ENCODE measurements at places on chromosomes 7 and 10.
A peak's percentile ranks its signal among the peaks of the same experiment; 100 is the strongest.

- no peak for DNase-seq
These were observed 8.7 kb upstream of the CDHR1 start for GRCh38 chr10:84185526-84186175.

GRCh38 chr7:50621973-50622490 lies 56.8 kb upstream of the DDC start:
- peak; percentile 43 for DNase-seq

GRCh38 chr10:30827531-30828120 lies 198.1 kb upstream of the LYZL2 start:
- no peak for DNase-seq

GRCh38 chr7:40827222-40828085 lies 692.6 kb downstream of the SUGCT start:
- DNase-seq = no peak

- DNase-seq = no peak
These were observed 15.8 kb downstream of the TSPAN12 start for GRCh38 chr7:120842121-120842621.

- no peak for DNase-seq
These were observed 10.5 kb downstream of the ADRA2A start for GRCh38 chr10:111087331-111087756.

- DNase-seq = no peak
These were observed 94.3 kb downstream of the AUTS2 start for GRCh38 chr7:69692611-69693010.

DNA sequence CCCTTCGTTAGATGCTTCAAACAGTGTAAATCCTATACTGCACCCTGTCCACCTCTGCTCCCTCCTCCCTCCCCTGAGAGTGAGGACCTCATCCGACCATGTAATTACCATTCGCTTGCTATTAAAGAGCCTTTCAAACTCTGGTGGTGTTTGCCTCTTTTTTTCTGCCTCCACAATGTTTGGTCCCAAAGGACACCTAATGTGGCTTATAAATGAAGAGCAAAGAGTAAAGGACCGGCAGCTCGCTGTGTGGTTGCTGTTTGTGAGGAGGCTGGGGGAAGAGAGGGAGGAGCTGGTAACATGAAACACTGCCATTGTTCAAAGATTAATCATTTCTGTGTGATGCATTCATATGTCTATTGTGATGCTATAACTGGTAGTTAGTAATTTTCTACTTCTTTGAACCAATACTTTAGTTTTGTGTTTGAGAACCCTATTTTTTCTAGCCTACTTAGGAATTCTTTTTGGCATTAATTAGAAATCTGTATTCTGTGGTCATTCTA lies 27.9 kb downstream of the MTURN start:
- no peak for DNase-seq

DNA sequence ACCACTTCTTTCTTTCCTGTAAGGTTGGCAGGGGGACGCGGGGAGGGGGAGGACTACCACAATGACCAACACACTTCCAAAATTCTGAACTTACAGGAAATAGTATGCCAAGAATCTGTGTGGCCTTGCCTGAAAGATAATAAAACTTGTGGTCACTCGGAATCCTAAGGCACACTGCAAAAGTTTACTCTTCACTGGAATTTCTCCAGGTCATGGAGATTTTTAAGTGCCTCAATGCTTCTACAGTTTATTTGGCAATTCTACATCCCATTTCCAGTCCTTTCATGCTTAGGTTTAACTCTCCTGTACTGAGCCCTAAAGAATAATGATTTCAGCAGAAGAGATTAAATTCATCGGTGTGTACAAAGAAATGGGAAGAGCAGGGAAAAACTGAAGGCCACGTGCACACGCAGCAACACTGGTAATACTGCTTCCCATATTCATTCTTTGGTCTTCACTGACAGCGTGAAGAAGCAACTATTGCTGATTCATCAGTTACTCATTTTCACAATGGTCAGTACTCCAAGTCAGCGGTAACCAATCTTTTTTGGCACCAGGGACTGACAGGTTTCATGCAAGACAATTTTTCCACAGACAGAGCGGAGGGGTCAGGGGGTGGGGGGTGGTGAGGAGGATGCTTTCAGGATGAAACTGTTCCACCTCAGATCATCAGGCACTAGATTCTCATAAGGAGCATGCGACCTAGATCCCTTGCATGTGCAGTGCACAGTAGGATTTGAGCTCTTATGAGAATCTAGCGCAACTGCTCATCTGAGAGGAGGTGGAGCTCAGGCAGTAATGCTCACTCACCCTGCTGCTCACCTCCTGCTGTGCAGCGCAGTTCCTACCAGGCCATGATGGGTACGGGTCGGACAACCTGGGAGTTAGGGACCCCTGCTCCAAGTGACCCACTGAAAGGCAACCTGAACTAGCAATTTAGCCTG lies 9.8 kb downstream of the LARP4B start:
- no peak for DNase-seq

DNA sequence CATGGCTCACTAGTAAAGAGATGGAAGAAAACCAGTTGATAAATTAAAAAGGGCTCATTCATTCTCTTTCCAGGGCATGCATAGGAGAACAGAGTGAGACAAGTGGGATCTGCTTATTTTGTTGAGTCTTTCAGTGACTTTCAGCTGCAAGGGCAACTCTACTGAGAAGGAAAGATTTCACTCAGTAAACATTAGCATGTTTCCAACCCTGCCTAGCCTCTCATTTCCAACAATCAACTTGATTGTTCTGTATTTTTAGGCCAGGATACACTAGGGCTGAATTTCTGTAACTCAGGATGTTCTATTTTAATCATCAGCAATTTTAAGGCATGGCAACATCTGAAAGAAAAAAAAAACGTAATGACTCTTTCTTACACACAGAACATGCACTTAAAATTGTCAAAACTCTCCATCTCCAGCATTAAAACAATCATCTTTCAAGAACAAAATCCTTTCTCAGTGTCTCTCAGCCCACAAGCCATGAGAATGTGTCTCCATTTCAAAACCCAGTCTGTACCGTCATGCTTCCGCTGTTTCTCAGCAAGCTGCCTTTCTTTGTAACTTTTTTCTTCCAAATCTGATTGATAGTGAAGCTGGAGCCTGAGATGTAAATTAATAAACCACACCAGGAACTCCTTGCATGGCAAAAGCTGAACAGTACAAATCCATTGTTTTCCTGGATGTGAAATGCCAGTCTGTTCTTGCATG lies 147.2 kb upstream of the KLF14 start:
- DNase-seq = no peak

- DNase-seq = no peak
These were observed 74.2 kb downstream of the EEPD1 start for GRCh38 chr7:36227223-36227622.

DNA sequence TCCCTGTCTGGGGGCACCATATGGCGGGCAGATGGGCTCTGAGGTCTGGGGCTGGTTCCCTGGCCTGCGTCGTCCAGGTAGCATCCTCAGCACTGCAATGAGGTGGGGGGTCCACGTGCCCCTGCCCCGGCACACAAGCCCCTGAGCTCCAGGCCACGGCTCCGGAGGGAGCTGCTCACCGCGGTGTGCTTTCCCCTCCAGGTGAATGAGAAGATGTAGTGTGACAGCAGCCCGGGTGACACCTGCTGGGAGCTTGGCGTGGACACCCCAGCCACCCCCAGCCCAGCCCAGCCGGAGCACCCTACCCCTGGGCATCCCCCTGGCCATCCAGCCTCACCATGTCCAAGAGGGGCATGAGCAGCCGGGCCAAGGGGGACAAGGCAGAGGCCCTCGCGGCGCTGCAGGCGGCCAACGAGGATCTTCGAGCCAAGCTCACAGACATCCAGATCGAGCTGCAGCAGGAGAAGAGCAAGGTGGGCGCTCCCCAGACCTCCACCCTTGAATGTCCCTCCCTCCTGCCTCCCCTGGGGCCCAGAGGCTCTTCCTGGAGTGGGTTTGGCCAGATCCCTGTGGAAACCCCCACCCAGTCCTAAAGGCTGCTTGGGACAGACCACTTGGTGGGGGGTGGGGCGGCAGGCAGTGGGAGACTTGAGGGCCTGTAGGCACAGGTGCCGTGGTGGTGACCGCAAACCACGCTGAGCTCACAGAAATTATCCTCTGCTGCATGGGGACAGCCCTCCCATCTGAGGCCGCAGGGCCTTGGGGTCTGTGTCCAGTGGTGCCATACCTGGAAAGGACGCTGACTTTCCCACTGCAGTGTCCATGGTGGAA lies 38.9 kb downstream of the JAKMIP3 start:
- peak; percentile 30 for DNase-seq

DNA sequence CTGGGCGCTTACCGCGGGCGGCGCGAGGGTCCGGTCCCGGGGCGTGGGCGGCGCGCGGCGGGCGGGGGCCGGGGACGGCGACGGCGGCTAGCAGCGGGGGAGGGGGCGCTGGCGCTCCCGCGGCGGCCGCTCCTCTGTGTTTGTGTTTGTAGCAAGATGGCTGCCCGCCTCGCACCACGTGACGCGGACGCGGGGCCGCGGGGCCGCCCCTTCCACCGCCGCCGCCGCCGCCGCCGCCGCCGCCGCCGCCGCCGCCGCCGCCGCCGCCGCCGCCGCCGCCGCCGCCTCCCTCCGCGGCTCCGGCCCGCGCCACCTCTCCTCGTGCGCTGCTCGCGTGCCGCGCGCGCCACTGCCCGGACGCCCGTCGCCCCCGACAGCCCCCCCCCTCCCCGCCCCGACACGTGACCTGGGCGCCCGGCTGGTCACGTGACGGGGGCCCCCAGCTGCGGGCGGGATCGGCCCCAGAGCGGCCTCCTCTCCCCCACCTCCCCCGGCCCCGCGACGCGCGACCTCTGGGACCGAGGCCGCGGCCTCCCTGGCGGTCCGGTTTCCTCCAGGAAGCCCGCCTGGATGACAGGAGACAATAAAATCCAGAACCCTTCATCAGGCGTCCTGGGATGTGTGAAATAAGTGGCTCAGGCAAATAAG lies at the start of gene GIGYF1:
Gene GIGYF1, minus strand, starts transcription at position 153 of the 648 bp plus-strand sequence. CDS start 6,012 bp downstream, outside the sequence.
- DNase-seq = peak; percentile 82

- DNase-seq = no peak
These were observed 5.1 kb upstream of the HOXA11 start for GRCh38 chr7:27189997-27190748.

- no peak for DNase-seq
These were observed 123.7 kb downstream of the AVL9 start for GRCh38 chr7:32618987-32619386.

GRCh38 chr10:60155943-60156683 lies 233.6 kb downstream of the ANK3 start:
- DNase-seq = no peak

DNA sequence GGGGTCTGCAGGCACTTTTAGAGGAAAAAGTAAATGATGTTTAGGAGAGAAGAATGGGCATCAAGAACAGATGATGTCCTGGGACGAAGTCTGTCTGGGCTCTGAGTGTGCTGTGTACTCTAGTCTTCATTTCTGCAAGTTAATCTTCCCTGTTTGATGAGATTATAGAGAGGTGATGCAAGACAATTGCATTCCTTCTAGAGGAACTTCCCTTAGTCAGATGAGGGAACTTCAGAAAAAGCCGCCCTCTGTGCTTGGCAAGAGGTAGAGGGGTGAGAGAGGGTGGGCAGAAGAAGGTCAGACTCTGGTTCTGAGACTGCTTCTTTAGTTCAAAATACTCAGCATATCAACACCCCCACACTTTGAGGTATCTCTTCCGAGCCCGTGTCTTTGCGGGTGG lies 797.9 kb downstream of the LRMDA start:
- DNase-seq = no peak

DNA sequence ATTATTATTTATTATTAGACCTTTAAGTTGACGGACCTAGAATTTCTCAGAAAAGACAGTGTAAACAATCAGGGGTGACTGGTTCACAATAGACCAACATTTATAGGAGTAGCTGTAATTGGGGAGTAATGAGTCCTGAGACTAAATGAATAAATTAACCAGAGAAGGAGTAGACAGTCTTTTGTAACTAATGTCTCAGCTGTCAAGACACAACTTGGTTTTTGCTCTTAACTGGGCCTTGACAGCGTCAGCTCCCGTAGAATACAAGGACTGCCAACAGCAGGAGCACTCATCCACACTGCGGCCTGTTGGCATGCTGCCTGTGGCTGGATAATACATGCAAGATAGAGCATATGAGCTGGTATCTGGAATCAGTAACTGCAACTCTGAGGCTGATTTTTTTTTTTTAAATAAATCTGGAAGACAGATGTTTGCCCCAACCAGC lies 123.9 kb downstream of the CACNA2D1 start:
- DNase-seq = no peak

DNA sequence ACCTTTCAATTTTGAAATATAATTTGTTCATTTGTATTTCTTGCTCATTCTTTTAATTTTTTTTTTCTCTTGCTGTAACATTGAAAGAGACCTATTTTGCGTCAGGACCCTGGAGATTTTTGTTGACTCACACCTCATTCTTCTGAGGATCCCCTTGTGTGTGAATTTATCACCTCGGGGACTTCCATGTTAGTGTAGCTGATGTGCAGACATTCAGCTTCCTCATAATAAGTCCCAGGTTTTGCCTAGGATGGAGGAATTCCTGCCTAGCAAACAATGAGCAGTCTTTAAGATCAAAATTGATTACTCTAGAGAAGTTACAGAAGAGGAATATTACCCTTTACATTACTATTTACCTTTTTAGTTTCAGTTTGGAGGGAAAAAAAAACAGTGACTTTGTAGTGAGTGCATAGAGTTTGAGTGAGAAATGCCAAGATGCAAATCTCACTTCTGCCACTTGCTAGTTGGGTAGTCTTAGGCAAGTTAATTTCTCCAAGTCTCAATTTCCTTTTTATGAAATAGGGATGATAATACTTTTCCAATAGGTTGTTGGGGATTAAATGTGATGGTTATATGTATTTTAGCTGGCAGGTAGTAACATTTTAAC lies 14.3 kb downstream of the TES start:
- no peak for DNase-seq

DNA sequence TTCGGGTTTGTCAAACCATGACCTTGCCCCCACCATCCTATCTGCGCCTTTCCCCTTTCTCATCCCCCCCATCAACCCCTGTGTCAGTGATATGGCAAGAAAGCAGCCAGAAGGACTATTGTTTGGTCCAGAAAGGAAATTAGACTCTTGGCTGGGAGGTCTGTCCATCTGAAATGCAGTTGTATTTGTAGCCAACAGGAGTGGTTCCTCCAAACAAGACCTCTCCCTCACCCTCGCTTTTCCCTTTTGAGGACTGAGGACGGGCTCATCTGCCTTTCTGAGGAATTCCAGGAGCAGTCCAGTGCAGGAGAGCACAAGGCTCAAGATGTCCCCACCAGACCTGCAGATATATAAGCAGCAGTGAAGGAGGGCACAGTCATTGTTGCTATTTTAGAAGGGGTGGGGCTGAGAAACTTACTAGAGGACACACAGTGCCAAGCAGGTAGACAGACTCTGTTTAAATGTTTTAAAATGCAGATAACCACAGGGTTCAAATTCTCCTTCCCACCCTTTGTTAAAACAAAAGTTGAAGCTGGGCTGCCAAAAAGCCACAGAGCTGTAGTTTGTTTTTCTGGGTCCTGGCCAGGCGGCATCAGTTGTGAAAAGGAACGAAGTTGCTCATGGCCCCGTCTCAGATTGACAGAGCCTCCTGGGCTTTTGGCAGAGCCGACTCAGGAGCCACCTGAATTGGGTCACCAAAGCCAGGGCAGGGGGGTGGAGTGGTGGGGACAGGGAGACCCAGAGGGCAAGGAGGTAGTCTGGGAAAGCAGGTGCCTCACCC lies 37.3 kb downstream of the CYP17A1 start:
- no peak for DNase-seq
